ENCODE measurements at places on chromosomes 5 and 9.

DNA sequence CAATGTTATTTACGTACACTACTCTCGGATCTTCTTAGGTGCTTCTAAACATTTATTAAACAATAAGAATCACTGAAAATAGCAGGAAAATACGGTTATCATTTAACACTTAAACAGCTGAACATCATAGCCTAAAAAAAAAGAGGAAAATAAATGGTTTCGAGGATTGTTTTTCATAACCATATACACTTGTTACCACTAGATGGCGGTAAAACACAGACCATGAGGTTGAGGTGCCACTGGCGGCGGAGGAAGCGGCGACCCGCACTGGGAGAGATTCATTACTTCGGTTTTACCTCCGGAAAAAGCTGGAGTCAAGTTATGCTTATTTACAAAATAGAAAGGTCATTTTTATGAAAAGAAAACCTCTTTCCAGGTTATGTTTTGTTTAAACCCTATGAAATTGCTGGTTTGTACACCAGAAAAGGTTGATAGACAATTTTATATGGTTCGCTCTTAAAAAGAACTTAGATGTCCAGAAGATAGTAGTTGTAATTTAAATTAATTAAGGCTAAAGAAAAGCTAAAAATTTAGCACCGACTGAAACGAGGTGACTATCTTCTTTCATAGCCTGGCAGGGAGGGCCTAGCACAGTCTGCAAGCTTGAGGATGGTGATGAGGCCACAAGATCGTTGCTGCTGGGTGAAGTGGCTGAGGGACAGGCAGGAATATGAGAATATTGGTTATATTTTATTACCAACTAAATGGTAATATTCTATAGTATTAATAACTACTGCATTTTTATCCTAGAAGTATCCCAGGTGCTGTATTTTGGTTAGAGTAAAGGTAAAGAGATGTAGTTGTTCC lies 605.7 kb downstream of the RAB3C start:
- no peak for DNase-seq

GRCh38 chr9:89493181-89493580 lies 4.7 kb downstream of the SEMA4D start:
- DNase-seq = no peak

GRCh38 chr5:138903130-138903775 lies 28.1 kb upstream of the LRRTM2 start:
- no peak for DNase-seq

DNA sequence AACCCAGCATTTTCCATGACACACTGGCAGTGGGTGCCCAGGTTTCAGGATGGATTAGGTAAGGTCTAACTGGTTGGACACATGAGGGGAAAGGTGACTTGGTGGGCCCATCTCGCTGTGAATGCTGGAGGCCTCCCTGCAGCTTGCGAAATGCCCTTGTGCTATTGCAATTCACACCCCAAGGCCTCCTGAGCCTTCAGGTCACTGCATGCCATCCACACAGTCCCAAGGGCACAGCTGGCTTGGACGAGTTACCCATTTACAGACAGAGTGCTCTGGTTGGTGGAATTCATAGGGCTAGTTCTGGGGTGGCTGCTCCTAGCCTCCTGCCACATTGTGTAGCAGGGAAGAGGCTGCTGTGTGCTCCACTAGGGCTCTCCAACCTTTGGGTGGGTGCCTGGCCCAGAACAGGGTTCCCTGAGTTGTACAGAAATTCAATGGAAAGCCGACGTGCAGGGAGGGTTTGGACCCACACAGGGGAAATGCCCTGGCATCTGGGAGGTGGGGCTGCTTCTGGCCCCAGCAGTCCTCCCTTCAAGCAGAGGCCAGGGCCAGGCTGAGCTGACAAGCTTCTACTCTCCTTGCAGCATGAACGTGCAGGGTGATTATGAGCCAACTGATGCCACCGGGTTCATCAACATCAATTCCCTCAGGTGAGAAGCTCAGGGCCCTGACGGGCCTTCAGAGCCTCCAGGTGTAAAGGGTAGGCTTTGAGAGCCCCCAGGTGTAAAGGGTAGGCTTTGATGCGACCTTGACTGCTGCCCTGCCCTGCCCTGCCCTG lies 54.3 kb downstream of the ASS1 start:
- no peak for DNase-seq

- no peak for DNase-seq
Observed at GRCh38 chr5:157342822-157343402, 77.0 kb downstream of the CYFIP2 start.

Measured in GM04503 (cell line).